H7 (cell line): ENCODE measurements at places on chromosomes 5 and 9. TPM values are rescaled to one million over a fixed set of nuclear protein-coding genes. Genes with fewer than 3 reads are reported as not detected.

SLC1A1 gene
- 5.2 and 11.6 TPM in 2 replicates for total RNA-seq

PLAC8L1 gene
- 0.44 and 0.59 TPM in 2 replicates for total RNA-seq

ZNF883 gene
- total RNA-seq, result 0.21 TPM in 1 of 2 replicates, not detected in the other

NMUR2 gene
- total RNA-seq, result not detected in 2 replicates

TCF7 gene
- total RNA-seq, result 2.4 and 3.7 TPM in 2 replicates

GABRP gene
- 2.1 and 2.2 TPM in 2 replicates for total RNA-seq

DNA sequence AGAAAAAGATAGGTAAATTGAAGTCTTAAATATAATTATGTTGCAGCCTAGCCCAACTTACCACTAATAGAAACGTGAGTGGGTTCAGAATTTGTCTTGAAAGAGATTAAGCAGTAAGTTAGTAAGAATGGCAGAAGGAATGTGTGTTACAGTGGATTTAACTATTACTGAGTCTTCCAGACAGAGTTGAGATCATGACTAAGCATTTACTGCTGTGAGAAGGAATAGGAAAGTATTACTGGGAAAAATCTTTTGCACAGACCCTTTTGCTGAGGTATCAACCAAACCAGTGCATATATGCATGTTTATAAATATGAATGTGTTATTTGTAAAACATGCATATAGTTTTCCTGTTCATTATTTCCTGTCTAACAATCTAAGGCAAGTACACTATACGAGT, 112.8 kb upstream of the EFNA5 start:
- DNase-seq, result no peak

GRCh38 chr5:76999451-76999850, 30.8 kb upstream of the AGGF1 start:
- no peak for DNase-seq

- DNase-seq, result no peak
Observed at GRCh38 chr9:13967011-13967410, 346.9 kb downstream of the NFIB start.

DNA sequence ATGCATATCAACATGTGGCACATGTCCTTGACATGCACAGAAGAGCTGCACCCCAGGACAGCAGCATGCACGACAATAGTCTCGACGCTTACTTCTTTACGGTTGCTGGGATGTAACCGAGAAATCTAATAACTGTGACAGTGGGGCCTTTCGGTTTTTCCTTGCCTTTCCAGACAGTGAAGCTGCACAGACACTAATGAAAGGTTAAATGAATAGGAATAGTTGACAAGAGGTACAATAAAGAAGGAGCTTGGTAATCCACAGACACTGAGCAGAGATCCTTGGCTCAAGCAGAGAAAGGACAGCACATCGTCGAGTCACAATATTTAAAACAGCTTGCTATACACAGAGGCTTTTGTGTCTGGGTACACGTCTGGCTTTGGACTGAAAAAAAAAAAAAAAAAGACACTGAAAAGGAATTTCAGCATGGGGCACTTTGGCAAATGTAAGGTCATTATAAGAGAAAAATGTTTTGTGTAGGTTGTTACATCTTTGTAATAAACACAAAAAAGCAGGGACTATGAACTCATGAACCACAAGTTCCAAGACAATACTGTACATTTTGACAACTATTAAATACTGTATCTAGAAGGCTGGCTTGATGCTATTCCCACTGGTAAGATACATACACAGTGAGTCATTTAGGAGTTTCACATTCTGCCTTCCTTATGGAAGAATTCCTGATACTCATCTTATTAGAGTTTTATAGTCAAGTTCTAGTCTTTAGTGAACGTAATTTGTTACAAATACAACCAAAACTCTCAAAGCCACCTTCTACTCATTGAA, 5.6 kb downstream of the BNC2 start:
- DNase-seq, result no peak

GRCh38 chr9:69472101-69472620, 147.1 kb downstream of the ENTREP1 start:
- DNase-seq, result no peak

DNA sequence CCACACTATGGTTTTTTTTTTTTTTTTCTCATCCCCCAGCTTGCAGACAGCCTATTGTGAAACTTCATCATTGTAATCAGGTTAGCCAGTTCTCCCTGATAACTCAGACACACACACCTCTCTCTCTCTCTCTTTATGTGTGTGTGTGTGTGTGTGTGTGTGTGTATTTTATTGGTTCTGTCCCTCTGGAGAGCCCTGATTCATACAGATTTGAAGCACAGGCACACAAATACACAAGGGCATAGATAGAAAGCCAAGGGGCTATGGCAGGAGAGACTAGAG, 20.6 kb upstream of the VCAN start:
- no peak for DNase-seq

DNA sequence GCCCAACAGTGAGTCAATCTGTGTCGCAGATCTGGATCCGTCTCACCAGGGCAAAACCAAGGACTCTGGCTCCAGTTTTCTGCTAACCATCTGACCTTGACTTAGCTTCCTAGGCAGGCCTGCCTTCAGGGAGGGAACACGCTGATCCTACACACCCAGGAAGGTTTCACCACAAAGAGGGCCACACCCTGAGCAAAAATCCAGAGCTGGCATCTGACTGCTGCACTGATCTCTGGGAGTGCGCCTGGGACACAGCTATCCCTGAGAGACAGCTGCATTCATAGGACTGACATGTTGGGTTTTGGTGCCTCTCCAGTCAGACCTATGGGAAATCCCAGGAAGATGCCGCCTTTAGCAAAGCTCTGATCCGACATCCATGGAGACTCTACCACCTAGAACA, 47.5 kb downstream of the CDK5RAP2 start:
- no peak for DNase-seq

GRCh38 chr5:73405691-73406090, 42.9 kb downstream of the FOXD1 start:
- DNase-seq, result no peak

DNA sequence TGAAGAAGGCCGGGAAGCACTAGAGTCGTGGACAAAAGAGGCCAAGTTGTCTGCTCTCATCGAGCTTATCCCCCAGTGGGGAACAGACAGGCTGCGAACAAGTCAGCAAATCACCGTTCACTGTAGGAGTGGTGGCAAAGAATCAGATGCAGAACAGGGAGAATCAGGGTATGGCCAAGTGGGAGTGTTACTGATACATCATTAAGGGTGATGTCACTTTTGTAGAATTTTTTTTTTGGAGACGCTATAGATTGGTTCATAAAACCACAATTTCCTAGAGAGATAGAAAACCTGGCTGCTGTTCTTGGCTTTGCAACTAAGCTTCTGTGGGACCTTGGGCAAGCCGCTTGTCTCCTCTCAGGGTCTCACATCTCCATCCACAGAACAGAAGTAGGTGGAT, 21.3 kb downstream of the SPRY4 start:
- no peak for DNase-seq

DNA sequence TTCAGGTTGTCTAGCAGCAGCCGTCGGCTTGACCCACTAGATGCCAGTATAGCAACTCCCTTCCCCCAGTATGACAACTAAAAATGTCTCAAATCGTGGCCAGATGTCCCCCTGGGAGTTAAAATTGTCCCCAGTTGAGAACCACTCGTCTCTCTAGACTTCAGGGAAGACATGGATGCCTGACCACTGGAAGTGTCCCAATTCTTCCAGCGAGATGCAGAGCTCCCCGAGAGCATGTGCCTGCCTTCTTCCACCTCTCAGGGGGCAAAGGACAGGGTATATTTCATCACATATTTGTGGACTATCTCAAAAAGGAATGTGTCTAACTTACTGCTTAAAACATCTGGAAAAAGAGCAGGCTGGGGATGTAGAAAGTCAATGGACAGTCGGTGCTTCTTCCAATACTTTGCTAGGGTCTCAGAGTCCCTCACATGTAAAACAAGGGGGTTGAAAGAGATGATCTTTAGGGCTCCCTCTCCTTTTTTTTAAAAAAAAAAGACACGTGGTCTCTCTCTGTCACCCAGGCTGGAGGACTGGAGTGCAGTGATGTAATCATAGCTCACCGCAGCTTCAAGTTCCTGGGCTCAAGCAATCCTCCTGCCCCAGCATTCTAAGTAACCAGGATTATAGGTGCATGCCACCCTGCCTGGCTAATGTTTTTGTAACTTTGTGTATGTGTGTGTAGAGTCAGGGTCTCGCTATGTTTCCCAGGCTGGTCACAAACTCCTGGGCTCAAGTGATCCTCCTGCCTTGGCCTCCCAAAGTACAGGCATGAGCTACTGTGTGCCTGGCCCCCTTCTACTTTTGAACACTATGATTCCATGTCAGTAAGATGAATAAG, 190.6 kb downstream of the DAB2IP start:
- no peak for DNase-seq

- DNase-seq, result peak; percentile 56
Observed at GRCh38 chr9:135447126-135447525, 32.5 kb upstream of the PPP1R26 start.
